ENCODE measurements at places on chromosomes 2 and 18.

DNA sequence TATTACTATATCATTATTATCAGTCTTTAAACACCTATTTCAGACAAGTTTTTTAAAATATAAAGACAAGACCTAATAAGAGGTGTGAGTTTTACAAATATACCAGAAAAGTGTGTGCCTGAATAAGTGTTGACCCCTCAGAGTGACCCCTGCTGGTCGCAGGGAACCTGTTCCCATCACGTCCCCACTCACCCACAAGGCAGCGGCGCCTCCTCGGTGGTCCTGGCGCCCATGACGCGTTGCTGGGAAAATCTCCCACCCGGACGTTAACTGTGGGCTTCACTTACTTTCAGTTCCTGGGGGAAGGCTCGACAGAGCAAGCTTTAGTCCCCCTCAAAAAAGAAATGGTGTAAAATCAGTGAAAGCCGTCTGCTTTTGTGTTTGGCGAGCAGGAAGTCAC, 93.5 kb downstream of the TMEM18 start:
- no peak for DNase-seq

GRCh38 chr2:48247206-48247605, 282.7 kb upstream of the STON1 start:
- no peak for DNase-seq

DNA sequence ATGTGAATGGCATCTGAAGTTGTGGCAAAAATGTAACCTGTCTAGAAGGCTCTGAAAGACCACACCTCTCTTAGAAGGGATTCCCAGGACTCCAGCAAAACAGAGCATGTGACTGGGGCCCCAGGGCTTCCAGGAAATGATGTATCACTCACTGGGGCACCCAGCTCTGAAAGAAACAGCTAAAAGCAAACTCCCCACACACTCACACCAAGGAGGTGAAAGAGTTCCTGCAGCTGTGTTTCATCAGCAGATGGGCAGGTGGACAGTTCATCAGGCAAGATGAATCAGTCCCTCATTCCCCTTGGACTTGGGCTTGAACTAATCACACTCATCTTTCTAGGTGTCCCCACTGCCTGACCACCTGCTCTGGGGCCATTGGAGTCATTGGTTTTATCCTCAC, 76.2 kb downstream of the CCBE1 start:
- no peak for DNase-seq

GRCh38 chr2:18159896-18160295, 281.4 kb downstream of the KCNS3 start:
- DNase-seq: no peak

- no peak for DNase-seq
These were observed 91.5 kb upstream of the ZNF236 start for GRCh38 chr18:76730901-76731300.

- DNase-seq: no peak
These were observed 761.6 kb downstream of the DSC3 start for GRCh38 chr18:30280861-30281470.

DNA sequence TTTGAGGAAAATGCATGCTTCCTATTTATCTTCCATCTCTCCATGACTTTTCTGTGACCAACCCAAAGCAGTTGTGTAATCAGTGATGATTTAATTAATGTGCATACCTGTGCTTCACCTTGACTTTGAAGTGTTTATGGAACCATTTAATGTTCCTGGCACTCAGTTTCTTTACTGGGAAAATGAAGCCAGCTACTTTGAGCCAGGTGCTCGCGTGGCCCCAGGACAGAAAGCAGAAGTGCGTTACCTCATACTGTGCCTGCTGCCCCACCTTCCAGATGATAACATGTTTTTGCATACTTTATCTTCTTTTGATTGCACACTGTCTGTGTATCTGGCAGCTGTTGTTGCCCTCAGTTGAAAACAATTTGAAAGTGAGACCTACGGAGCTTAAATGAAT, 61.3 kb downstream of the PMAIP1 start:
- no peak for DNase-seq
